Stimulated activated CD4-positive, alpha-beta T cell treated with anti-CD3 and anti-CD28 coated beads, Interleukin-1b, Interleukin-23, amount 100 ng/mL, for 1 hour (primary cell): ENCODE measurements at places on chromosomes 4 and X.

DNA sequence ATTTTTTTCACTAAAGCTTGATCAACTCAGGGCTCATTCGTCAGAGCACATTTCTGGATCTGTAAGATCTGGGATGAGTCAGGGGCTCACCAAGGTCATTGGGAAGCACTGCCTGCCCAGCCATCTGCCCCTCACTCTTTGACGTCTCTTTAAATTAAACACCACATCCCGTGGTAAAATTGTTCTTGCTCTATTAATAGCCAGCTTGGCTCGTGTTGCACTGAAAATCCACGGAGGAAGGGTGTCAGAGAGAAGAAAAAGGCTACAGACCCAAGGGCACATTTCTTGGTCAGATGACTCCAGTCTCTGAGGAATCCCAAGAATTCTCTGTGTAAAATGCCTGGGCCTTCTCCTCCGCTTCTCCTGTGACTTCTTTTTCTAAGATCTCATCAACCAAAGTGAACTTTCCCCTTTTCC, 45.7 kb upstream of the GATB start:
- no peak for DNase-seq

DNA sequence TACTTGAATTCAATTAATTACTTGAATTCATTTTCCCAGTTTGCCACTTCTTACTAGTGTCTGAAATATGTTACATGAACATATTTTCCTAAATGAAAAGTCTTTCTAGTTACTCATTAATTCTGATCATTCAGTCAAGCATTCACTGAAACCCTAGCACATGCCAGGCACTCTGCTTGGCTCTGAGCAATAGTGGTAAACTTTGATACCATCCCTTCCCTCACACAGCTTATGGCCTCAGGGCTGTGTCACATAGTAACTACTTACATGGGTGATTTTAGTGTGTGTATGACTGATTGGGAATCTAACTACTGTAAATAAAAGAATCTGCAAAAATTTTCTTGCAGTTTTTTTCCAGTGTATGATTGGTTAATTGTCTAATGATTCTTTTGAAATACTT, 32.7 kb downstream of the METAP1 start:
- DNase-seq, result no peak

- no peak for DNase-seq
Measured at GRCh38 chr4:142913034-142913433, 66.9 kb upstream of the INPP4B start.

- DNase-seq, result no peak
Measured at GRCh38 chr4:154807042-154807630, 26.1 kb downstream of the RBM46 start.

- no peak for DNase-seq
Measured at GRCh38 chr4:143215873-143216272, 31.2 kb downstream of the USP38 start.

- DNase-seq, result no peak
Measured at GRCh38 chr4:8316911-8317351, 47.4 kb downstream of the HTRA3 start.

DNA sequence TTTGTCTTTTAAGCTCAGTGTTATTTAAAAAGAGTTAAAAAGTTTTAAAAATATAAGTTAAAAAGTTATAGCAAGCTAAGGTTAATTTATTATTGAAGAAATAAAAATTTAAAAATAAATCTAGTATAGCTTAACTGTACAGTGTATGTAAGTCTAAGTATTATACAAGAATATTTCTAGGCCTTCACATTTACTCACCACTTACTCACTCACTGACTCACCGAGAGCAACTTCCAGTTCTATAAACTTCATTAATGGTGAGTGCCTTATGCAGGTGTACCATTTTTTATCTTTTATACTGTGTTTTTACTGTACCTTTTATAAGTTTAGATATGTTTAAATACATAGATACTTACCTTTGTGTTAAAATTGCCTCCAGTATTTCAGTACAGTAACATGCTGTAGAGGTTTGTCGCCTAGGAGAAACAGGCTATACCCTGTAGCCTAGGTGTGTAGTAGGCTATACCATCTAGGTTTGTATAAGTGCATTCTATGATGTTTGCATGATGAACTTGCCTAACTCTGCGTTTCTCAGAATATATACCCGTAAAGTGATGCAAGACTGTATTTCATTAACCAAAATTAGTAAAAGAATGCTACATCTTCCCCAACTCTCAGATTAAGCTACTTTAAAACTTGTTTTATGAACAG, 202.9 kb downstream of the CFAP299 start:
- no peak for DNase-seq

DNA sequence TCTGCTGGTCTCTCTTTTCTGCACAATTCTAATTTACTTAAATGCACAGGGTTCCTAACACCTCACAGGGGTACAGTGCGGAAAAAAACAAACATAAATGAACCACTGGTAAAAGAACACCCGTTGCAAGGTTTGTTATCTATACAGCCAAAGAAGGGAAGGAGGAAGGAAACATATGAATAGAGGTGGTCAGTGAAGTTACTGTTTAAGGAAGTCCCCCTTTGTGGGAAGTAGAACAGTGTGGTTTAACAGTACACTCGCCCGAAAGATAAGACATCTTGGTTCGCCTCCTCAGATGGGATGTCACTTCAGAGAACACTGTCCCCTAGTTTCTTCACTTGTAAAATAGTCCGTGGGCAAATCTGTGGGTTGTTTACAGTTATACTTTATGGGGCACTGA, 57.5 kb downstream of the TEC start:
- DNase-seq, result no peak

GRCh38 chr4:168129802-168130201, 37.5 kb downstream of the ANXA10 start:
- DNase-seq, result no peak

- DNase-seq, result no peak
Measured at GRCh38 chr4:155946486-155946885, 7.2 kb downstream of the CTSO start.

- DNase-seq, result no peak
Measured at GRCh38 chr4:39406763-39407583, at the start of gene KLB. Gene KLB (plus strand): TSS chr4:39406930. CDS start chr4:39406950, 20 bp downstream.

DNA sequence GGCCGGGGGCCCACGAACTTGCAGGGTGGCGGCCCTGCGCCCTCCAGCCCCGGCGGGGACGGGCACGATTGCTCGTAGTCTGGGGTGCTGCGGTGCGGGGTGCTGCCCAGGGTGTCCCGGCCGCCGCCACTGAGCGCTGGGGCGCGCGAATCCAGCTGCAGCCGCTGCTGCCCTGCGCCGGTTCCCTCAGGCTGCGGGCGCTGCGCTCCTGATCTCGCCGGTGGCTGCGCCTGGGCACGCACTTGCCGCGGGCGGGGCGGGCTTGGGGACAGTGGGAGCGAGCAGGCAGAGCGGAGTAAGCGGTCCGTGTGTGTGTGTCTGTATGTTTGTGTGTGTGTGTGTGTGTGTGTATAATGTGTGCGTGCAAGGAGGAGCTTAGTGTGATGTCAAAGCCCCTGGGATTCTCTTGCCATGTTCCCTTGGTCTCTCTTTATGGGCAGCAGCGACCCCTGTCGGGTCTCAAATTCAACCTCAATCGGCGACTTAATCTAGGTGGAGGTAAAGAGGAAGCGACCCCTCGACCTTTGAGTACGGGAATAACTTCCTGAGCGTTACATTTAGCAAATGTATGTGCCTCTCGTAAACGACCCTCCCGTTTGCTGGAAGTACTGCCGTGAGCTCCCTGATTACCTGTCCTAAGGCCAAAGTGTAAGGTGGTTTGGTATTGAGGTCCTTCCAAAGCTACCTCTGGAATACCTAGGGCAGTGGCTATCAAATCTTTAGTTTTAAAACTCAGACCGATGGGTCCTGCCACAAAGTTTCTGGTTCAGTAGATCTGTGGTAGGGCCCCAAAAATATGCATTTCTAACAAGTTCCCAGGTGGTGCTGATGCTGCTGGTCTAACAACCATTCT, at the start of gene RNF150:
Gene RNF150, minus strand, starts transcription at position 324 of the 853 bp plus-strand sequence.
- DNase-seq, result peak; percentile 5

- no peak for DNase-seq
Measured at GRCh38 chr4:74088396-74088795, 10.6 kb downstream of the CXCL2 start.

DNA sequence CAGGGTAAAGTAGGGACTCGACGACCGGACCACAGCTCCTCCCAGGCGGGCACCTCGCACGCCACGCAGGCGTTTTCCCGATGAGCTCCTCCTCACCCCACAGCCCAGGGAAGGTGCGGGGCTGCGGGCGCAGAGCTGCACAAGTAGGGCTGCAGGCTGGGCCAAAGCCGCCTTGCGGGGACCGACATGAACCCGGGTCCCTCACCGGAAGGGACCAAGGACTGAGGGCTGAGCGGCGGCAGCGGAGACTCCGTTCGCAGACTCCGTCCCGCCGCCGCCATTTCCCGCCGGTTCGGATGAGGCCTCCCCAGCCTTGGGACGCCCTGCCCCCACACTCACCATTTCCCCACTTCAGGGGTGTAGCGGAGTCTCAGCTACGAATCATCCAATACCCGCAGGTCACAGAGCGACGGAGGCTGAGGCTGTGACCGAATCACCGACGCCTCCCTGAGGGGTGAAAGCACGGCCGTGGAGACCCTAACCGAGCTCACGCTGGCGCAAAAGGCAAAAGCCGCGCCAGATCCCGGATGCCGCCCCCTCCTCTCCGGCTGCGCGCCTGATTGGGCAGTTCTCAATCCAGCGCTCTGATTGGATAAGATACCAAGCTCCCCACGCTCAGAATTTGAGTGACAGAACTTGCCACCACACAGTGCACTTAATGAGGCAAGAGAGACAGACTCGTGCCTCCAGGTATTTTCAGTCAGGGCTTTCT, at the start of gene ZNF732:
Gene ZNF732, minus strand, starts transcription at position 506 of the 712 bp plus-strand sequence. Its CDS starts 164 bp downstream, at position 342.
- no peak for DNase-seq

- no peak for DNase-seq
Measured at GRCh38 chrX:48522291-48522690, 683 bp downstream of the EBP start.

GRCh38 chr4:14848229-14848628, 154.1 kb upstream of the CPEB2 start:
- no peak for DNase-seq

GRCh38 chr4:111961809-111962208, 183.4 kb upstream of the FAM241A start:
- DNase-seq, result no peak

GRCh38 chrX:69504626-69505612, 793 bp downstream of the NALF2 start:
- no peak for DNase-seq

DNA sequence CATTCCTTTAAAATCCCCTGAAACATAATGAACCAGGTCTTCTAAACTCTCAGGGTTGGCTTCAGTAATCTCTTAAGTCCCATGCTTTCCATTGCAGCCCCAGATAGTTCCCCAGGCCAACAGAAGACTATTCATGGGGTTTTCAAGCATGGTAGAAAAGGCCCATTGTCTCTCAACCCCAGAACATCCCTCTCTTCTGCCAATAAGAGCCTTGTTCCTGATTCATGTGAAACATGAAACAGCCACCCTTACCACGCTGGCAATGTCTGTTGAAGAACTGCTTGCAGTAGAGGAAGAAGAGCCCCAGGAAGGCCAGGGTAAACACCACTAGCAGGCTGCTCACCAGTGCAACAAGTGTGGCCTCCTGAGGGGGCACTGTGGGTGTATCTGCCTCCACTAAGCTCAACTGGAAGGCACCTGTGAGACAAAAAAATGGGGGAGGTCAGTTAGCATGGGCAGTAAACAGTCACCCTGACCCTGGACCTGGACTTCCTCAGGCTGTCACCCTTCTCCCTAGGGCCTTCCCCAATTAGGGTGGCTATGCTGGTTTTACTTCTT, 36.4 kb downstream of the EDA2R start:
- no peak for DNase-seq

- DNase-seq, result no peak
Measured at GRCh38 chr4:16027626-16028025, 56.2 kb downstream of the PROM1 start.

- DNase-seq, result no peak
Measured at GRCh38 chr4:21954916-21955315, 6.3 kb upstream of the KCNIP4 start.

- DNase-seq, result no peak
Measured at GRCh38 chrX:72054779-72055489, 76.8 kb downstream of the RTL5 start.

- no peak for DNase-seq
Measured at GRCh38 chr4:147578051-147578476, 39.1 kb upstream of the TMEM184C start.

GRCh38 chrX:41718481-41719235, 5.3 kb upstream of the GPR82 start:
- no peak for DNase-seq

- DNase-seq, result no peak
Measured at GRCh38 chr4:95061220-95061619, 303.5 kb downstream of the BMPR1B start.

DNA sequence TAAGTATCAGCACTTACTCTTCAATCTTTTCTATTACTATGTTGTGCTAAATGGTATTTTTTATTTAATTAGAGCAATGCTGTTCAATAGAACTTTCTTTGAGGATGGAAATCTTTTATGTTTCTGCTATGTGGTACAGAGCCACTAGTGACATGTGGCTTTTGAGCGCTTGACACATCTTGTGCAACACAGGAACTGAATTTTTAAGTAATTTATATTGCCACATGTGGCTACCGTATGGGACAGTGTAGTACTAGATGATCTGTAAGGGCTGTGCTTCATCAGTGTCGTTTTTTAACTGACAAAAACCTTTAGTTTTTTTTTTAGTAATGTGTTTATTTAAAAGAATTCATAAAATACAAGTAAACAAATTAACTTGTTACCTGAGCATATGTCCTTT, 22.4 kb downstream of the HPRT1 start:
- no peak for DNase-seq

DNA sequence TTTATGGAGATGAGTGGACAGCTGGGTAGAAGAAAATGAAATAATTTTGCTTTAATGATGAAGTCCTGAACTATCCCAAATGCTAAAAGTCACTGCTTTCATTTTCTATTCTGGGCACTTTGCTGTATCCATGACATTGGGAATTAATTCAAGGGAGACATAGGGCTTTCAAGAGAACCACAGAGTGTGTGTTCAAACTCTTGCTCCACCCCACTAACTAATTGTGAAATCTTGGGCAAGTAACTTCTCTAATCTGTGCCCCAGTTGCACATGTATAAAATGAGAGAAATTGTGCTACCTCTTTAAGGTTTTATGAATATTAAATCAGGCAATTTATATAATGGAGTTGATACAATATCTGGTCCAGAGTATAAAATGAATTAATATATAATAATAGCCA, 1422.0 kb downstream of the ADGRL3 start:
- no peak for DNase-seq

DNA sequence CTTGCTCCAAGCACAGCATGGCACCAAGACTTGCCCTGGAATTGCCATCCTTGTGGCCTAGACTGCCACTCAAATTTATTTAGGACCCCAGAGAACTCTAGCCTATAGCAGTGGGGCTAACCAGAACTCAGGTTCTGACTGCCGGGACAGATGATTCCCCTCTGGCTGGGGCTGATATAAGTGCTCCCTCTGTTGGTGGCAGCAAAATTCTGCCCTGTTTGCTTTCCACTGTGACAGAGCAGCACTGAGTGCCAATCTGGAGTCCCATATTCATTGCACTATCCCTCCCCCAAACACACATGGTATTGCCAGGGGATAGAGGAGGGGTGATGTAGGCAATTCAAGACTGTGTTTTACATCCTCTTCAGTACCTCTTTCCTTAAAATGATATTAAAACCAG, 1081.9 kb downstream of the FAT4 start:
- no peak for DNase-seq
